ENCODE measurements at places on chromosomes 2 and 18. TPM values are rescaled to one million over a fixed set of nuclear protein-coding genes. Genes with fewer than 3 reads are reported as not detected.

GRCh38 chr2:50355891-50356290 is 676.0 kb downstream of the NRXN1 start:
- DNase-seq: no peak

DNA sequence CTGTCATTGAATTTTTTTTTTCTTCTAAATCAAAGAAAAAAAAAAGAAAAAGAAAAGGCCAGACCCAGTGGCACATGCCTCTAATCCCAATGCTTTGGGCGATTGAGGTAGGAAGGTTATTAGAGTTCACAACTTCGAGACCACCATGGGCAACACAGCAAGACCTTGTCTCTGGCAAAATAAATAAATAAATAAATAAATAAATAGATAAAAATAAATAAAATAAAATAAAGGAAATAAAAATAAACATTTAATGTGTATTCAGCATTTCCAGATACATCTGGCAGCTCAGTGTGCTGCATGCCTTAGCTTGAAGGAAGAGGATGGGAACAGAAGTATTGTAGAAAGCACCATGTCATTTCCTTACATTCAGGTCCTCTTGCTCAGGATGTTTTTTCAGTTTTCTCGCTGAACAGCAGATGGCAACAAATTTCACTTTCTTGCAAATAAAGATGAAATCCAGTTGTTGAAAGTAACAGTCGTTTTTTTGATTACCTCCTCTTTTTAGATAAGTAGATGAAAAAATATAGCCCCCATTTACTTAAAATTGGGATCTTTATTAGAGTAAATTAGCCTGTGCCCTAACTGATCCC is 25.7 kb upstream of the FAM178B start:
- no peak for DNase-seq

DNA sequence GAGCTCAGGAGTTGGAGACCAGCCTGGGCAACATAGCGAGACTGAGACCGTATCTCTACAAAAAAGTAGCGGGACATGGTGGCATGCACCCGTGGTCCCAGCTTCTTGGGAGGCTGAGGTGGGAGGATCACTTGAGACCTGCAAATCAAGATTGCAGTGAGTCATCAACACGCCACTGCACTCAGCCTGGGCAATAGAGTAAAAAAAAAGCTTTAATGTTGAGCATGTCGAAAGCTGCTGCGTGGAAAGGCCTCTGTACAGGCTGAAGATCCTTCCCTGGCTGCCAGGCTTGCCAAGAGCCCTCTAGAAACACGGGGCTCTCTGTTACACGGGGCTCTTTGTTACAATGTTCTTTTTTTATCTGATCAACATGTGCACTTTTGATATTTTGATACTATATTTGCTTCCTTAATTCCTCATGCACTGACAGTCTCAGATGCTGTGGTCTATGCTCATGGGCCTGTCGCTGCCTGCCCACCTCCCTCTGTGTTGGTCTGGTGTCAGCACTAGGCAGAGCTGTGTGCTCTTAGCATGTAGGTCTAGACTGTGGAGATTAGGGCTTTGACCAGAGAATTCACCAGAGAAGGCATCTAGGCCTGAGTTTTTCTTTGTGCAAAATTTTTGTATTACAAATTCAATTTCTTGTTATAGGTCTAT is 18.7 kb downstream of the CLK1 start:
- no peak for DNase-seq

- no peak for DNase-seq
Measured at GRCh38 chr2:164837807-164838206, 3.8 kb downstream of the COBLL1 start.

- DNase-seq: no peak
Measured at GRCh38 chr2:96737831-96738230, 2.0 kb downstream of the LMAN2L start.

GRCh38 chr18:10245031-10245845 is 209.2 kb upstream of the APCDD1 start:
- peak; percentile 52 for DNase-seq

DNA sequence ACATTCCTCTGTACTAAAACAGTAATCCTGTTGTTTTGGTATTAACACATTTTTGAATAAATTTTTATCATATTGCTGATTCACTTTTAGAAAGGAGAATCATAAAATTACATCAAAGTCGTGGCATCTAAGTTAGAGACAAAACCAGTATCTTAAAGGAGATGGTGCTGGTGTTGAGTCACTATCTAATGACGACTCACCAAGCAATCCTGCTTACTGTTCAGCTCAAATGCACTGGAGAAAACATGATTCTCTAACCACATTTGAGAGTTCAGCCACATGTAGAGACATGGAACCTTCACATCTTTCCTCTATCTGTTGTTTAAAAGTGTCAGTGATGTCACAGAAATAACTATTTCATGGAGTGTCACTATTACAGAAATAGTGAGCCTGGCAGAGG is 473.8 kb downstream of the TGIF1 start:
- DNase-seq: no peak

GRCh38 chr2:48050711-48051110 is 144.4 kb upstream of the FBXO11 start:
- no peak for DNase-seq

GRCh38 chr18:934518-935133 is 30.0 kb downstream of the ADCYAP1 start:
- DNase-seq: no peak

GRCh38 chr2:112472547-112473263 is 9.3 kb upstream of the TTL start:
- no peak for DNase-seq

DNA sequence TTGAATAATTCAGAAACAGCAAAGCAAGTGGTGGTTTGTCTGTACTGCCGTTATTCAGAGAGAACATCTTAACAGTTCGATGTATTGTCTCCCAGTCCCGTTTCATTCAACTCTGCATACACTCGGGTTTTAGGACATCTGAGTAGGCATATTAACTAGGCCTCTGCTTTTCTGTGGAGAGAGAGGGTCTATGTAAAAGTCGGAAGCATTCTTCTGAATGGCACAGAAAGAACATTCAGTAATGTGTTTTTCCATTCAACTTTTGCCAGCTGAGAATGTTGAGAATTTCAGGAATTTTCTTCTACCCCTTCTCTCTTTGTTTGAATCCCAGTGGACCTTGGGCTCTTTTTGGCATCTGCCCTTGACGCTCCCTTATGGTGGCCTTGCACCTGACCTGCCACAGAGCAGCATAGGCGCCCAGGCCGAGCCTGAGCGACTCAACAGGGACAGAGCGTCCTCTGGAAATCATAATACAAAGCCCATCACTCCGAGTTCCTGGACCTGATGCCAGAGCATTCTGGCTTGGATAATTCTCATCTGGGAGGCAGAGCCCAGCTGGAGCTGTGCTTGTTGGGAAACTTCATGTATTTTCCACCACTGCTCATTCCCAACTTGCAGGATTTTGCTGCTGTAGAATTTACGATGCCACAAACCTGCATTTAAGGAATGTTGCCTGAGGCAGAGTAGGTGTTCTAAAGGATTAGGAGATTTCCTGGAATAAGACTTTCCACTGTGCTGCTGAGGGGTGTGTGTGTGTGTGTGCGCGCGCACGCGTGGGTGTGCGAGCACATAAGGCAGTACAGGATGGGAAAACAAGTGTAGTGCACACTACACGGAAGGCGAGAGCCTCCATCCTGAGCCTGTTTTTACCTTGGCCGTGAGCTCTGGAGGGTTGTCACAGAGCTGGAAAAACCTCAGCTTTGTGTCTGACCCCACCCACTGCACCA is 77.2 kb upstream of the TXNDC2 start:
- DNase-seq: peak; percentile 51

GRCh38 chr18:52451851-52452250 is 111.9 kb downstream of the DCC start:
- no peak for DNase-seq

DNA sequence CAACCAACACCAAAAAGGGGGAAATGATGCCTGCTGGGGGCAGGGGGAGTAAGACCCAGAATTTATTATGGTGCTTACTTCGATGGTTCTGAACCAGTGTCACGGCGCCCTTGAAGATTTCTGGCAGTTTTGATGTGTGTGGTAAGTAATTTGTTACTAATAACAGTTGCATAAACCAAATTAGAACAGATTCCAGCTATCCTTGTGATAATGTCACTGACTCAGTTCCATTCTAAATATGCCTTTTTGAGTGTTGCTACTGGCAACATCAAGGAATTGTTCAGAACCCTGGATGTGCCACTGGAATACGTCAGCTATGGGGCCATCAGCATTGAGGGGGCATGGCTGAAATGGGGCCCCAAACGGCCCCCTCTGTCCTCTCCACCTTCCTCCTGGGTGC is 11.6 kb downstream of the SAG start:
- DNase-seq: no peak

The SPIRE1 gene
- 42.4 TPM for total RNA-seq

The TXNDC2 gene
- total RNA-seq: not detected
